ENCODE measurements at places on chromosomes 16 and 17. TPM values are rescaled to one million over a fixed set of nuclear protein-coding genes. Genes with fewer than 3 reads are reported as not detected.

Gene ACSM5
- total RNA-seq = 1.8 TPM

Gene LAT
- total RNA-seq = 0.69 TPM

Gene CCL16
- not detected for total RNA-seq

Gene PEMT
- 28.4 TPM for total RNA-seq

Gene SAP30BP
- 52.1 TPM for total RNA-seq

Gene CHD9
- 162 TPM for total RNA-seq

Gene LGALS9
- total RNA-seq = 1.2 TPM

Gene GPR179
- 4.6 TPM for total RNA-seq

Gene SOX15
- total RNA-seq = 1.4 TPM

Gene SDK2
- 8.8 TPM for total RNA-seq

Gene CENPX
- 29.8 TPM for total RNA-seq

Gene HSF5
- 0.23 TPM for total RNA-seq

Gene KRTAP9-6
- not detected for total RNA-seq

Gene NLE1
- total RNA-seq = 20.5 TPM

Gene TGFB1I1
- 3.0 TPM for total RNA-seq

Gene EVPLL
- 0.69 TPM for total RNA-seq

Gene PLA2G10
- total RNA-seq = not detected

Gene KRTAP16-1
- not detected for total RNA-seq

Gene TBC1D3E
- total RNA-seq = not detected

Gene JMJD8
- total RNA-seq = 23.5 TPM
